ELF-1 (cell line): ENCODE measurements at places on chromosomes 12 and 14.

DNA sequence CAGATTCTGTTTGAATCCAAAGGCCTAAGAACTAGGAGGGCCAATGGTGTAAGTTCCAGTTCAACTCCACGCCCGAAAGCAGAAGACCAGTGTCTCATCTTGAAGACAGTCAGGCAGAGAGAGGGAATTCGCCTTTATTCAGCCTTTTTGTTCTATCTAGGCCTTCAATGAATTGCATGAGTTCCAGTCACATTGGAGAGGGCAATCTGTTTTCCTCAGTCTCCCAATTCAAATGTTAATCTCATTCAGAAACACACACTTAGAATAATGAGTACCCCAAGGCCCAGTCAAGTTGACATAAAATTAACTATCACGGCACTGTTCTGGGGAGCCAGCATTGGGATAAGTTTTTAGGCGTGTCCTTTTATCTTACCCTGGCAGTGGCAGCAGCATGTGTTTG, 65.8 kb downstream of the C14orf39 start:
- DNase-seq: no peak

- DNase-seq: no peak
Observed at GRCh38 chr14:101813171-101813759, 51.8 kb downstream of the PPP2R5C start.

- no peak for DNase-seq
Observed at GRCh38 chr12:15899282-15899870, 11.8 kb upstream of the DERA start.

GRCh38 chr14:53310412-53310811, 157.3 kb upstream of the DDHD1 start:
- DNase-seq: no peak

- DNase-seq: no peak
Observed at GRCh38 chr12:110637869-110638441, 24.0 kb downstream of the TCTN1 start.

DNA sequence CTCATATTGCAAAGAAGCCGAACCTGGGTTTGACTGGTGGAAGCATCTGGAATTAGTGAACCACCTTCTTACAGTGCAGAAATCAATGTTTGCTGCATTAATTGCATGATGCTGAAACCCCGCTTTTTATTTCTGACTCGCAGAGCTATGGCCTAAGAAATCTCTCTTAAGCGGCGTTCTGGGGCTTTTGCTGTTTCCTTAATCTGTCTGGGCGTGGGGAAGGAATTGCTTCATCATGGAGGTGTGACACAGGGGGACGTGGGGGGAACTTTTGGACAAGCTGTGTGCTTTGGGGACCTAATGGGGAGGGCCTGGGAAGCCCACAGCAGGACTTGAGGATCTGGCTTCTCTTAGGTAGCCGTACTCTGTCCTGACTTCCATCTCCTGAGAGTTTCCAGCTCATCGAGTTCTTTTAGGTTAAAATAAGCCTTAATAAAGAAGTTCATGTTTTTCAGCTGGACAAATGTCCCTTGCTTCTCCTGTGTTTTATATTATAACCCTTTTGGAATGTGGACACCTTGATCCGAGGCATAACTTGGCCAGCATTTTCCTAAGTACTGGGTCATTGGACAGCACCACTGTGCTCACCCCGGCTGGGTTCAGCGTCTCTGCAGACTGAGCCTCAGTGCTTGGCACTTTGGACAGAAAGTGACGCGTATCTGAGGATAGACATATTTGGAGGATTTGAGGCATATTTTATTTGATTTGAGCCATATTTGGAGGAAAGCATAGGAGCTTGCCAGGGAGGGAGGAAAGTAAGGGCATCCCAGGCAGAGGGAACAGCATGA, 192.1 kb upstream of the MYL2 start:
- DNase-seq: no peak

DNA sequence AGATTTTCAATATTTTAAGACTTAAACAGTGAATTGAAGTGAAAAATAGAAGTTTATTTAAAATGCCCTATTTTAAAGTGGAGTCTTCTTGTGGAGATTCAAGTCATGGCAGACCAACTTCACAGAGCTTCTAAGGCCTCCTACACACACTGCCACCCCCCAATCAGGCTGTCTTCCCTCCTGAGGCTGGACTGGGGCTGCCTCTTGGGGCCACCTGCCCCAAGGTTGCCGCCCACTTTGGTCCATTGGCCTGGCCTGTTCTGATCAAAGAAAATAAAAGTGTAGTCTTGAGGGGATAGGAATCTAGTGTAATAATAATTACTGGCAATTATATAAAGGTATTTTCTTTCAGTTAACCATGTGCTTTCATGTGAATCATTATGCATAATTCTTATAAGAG, 1.3 kb downstream of the GOLT1B start:
- DNase-seq: no peak

- no peak for DNase-seq
Observed at GRCh38 chr14:91232603-91233002, 11.9 kb downstream of the GPR68 start.

DNA sequence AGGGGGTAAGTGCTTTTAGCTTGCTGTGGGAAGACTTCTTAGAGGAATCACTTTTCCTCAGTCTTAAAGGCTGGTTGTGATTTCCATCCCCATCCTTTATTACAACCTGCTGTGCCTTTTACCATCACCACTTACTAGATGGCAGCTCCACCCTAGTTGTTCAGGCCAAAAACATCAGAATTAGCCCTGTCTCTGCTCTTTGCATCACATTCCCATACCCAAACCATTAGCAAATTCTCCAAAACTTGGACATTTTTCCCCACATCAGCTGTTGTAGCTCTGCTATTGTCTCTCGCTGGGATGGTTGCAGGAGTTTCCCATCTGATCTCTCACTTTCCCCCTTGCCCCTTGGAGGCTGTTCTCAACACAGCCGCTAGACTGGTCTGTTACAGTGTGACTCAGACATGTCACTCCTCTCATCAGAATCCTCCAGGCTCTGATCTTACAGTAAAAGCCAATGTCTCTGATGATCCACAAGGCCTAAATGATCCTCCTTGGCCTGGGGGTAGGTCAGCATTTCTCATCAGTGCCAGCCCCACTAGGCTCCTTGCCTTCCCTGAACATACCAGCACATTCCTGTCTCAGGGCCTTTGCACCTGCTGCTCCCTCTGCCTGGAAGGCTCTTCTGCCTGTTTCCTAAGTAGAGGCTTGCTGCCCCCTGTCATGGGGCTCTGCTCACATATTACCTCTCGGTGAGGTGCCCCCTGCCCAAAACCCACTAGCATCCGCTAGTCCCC, 102.5 kb downstream of the BEGAIN start:
- no peak for DNase-seq

DNA sequence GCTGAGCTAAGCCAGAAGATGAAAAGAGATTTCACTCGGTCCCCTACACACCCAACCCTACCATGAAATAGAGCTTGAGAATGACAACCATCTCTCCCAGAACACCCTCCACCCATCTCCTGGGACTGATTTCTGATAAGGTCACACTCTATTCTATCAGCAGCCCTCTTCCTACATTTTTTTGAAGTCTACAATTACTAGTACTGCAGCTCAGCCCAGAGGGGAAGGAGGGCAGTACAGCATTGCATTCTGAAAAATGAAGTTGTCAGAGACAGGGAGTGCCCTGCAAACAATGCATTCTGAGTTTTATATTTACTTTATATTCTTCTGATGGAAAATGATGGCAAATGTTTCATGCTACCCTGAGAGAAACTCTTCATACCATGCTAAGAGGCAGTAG, 318.5 kb downstream of the BCAT1 start:
- DNase-seq: no peak

- DNase-seq: no peak
Observed at GRCh38 chr12:105018012-105018411, 31.9 kb downstream of the NOPCHAP1 start.

- no peak for DNase-seq
Observed at GRCh38 chr14:99327050-99327449, 55.1 kb upstream of the BCL11B start.

GRCh38 chr12:41514907-41515306, 326.8 kb downstream of the PDZRN4 start:
- no peak for DNase-seq

DNA sequence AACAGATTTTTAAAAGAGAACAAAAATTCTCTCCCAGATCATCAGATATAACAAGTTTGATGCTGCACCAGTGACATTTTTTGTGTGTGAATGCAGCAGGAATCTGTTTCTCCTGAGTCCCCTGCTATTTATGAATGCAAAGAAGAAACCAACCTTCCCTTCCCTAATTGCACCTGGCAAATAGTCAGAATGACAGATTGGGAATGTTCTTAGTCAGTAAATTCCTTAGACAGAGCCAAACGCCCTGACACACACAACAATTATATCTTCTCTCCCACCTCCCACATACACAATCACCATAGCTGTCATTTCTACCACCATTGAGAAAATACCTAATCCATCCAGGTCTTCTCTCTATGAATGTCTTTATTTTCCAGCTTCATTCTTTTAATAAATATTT, 174.4 kb downstream of the ALG10B start:
- no peak for DNase-seq

GRCh38 chr12:101967506-101967905, 90.1 kb downstream of the DRAM1 start:
- DNase-seq: no peak

DNA sequence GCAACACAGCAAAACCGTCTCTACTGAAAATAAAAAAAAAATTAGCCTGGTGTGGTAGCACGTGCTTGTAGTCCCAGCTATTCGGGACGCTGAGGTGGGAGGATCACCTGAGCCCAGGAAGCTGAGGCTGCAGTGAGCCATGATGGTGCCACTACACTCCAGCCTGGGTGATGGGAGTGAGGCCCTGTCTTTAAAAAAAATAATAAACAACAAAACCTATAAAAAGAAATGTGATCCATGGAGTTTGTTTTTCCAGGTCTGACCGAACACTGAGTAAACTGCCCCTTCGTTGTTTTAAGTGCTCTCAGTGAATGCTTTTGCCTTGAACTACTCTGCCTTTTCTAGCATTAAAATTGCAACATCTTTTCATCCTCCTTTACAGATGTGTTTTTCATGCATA, 76.8 kb downstream of the TESC start:
- DNase-seq: no peak

GRCh38 chr12:117202033-117202432, 11.8 kb upstream of the FBXO21 start:
- no peak for DNase-seq

GRCh38 chr12:110249716-110250225, 31.3 kb upstream of the ATP2A2 start:
- no peak for DNase-seq

DNA sequence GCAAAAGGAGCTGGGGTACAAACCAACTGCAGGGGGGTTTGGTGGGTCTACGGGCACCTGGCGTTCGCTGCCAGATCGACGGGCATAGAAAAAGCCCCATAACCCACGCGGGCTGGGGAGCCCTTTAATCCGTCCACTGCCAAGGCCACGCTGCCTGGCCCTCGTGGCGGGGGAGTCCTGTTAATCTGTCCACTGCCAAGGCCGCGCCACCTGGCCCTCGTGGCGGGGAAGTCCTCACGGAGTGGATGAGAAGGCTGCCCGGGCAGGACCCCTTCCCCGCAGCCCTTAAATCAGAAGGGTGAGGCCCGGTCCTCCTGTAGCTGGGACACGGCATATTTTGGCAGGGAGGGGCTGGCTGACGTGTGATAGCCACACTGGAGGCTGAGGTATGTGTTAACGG, 86.1 kb downstream of the NOC4L start:
- DNase-seq: no peak

- no peak for DNase-seq
Observed at GRCh38 chr12:62862259-62862881, 72.6 kb downstream of the PPM1H start.

- DNase-seq: no peak
Observed at GRCh38 chr12:53805067-53805466, 53.3 kb upstream of the CISTR start.

DNA sequence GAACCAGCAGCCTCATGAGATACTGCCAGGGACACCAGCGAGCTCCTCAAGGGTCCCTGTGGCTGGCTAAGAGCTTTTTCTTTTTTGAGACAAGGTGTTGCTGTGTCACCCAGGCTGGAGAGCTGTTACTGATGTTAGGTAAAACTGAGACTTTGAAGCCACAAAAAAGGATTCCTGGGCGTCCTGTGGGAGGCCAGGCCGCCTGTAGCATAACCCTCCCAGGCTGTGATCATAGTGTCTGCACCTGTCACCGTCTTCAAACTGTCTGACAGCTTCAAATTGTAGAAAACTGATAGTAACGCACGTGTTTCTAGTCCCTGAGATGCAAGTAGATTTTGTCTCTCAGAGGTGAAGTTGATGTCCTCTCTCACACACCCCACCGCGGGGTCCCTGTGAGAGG, 4.1 kb downstream of the ZFYVE21 start:
- no peak for DNase-seq

DNA sequence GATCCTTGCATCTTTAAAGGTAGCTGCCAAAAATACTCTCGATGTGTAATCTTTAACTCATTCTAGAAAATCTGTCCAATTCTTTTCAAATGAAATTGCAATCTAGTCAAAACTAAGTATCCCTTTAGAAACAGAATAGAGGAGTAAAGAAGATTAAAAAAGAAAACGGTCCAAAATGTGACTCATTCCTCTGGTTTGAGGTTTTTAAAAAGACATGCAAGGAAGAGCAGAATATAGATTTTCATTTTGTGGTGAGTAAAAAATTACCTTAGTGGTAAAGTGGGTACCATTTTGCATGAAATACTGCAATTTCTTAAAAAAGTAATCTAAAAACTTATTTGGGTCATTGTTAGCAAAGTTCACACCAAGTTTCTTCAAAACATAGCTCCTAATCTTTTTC, 108.4 kb downstream of the BRMS1L start:
- DNase-seq: no peak

GRCh38 chr14:90266441-90267154, 10.2 kb downstream of the PSMC1 start:
- DNase-seq: no peak

GRCh38 chr14:80003138-80003537, 208.2 kb downstream of the DIO2 start:
- DNase-seq: no peak

DNA sequence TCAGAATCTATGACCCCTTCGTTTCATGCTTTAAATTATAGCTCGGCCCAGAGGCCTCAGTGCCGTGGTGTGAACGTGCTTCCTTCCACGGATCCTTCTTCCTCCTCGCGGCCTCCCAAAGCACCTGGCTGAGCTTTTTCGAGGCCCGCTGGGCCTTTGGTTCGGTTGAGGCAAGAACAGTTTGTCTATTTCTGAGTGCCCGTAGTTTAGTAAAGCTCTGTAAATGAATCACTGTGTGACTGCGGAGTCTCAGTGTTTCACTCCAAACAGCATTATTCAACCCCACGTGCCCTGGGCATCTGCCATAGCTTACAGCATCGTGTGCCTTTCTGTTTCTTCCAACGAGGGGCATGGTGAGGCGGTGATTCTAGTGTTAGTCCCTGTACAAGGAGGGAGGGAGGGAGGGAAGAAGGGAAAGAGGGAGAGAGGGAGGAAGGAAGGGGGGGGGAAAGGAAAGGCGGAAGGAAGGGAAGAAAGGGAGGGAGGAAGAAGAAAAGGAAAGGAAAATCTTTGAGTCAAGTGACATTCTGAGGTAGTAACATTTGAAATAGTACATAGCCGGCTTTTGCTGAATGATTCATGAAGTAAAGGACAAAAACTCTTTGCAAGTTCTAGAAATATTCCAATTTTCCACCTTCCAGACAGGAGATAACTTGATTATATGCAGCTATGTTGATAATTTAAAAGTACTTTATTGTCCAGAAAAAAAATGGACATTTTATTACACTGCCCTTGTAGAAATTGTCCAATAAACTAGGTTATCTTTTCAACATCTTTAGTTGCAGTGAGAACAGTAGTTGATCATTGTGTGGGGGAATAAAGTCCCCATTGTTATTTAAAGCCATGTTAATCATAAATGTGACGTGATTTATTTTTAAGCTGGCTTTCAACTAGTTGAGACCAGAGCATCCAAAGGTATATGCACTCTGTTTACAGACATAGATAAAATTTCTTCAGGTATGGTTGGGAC, 1.2 kb upstream of the TRIM9 start:
- no peak for DNase-seq
